ENCODE measurements at places on chromosomes 4 and X.

- no peak for DNase-seq
Measured at GRCh38 chrX:4240541-4241194, 527.2 kb upstream of the PRKX start.

DNA sequence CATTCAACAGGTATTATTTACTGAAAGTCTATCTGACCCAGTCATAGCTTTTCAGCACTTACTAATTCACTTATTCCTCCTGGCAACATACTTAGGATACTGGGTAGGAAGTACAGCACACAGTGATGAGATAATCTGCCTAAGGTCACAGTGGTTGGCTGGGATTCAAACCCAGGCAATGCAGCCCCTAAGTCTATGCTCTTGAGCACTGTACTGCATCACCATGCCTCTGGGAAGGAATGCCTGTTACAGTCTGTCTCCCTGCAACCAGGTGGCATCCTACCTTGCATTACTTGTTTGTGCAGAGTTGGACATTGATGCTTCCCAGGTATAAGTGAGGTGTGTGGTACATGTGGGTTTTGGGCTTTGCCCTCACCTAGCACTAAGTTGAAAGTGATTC, 21.5 kb upstream of the LRAT start:
- DNase-seq = no peak

- no peak for DNase-seq
Measured at GRCh38 chr4:8817813-8818062, 53.9 kb downstream of the HMX1 start.

DNA sequence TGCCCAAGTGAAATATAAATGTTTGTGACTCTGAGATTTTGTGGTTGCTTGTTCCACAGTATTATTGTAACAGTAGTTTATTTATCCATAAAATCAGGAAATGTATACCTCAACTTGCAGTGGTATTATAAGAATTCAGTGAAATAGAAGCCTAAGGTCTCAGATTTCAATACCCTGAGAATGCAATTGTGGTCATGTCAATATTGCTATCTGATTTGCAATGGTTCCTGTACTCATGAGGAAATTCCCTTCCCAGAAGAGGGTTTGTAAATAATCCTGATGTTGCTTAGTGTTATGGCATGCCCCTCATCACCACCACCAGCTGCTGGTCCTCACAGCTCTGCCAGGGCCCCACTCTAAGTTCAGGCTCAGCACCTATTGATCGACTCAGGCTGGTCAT, 67.8 kb downstream of the SLC34A2 start:
- no peak for DNase-seq

Data from right hindlimb (tissue), 1 donor.